ENCODE measurements at places on chromosomes 16 and 17.

GRCh38 chr17:82315703-82316358 is 1.6 kb downstream of the CD7 start:
- DNase-seq, result no peak

DNA sequence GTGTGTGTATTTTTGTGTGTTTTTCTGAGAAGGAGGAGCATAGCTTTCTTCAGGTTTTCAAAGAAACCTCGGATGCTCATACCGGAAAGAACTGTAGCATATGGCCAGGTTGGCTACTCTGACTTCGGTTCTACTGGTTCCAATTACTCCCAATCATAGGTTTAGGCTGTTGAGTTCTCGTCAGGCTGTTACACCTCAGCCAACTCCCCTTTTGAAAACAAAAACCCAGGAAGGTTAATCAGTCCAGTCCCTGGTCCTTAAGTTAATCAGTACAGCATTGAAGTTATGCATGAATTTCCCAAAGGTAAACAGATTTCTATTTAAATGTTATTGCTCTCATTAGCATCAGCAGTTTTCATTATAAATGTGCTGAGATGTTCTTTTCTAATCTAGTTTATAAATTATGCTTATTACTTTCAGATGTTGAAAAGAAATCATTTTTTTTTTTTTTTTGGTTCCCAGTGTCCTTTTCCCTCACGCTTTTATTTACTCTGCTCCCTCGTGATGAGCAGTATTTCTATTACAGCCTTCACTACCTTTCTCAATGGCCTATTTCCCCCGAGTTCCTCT is 111.0 kb downstream of the NPIPB5 start:
- DNase-seq, result no peak

- no peak for DNase-seq
Measured at GRCh38 chr16:55597928-55598327, 31.4 kb downstream of the CAPNS2 start.

DNA sequence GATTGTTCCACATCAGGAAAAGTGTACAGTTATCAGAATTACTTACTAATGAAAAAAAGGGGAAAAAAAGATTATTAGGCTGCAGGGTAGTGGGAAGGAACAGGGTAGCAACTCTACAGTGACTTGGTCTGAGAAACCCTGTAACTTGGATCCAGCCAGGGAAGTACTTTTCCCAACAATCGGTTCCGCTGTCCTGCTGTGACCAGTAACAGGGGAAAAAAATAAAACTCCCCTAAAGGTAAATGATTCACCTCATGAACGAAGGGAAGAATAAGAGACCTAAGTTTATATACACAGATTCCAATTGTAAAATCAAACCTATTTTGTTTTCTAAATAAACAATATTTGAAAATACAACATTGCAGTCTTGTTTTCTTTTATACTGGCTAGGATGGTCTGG is 189.9 kb downstream of the WWOX start:
- no peak for DNase-seq

DNA sequence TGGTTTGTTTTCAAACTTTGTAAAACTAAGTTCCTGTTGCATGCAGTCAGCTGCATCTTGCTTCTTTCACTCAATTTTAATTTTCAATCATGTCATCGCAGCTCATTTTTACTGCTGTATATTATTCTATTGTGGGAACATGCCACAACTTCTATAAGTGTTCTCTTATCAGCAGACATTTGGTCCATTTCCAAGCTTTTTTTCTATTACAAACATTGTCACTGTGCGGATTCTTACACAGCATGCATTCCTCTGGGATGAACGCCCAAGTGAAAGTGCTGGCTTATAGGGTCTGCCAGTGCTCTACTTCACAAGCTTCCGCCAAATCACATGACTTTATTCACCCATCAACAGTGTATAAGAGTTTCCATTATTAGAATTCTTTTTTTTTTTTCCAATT is 22.7 kb downstream of the GINS3 start:
- DNase-seq, result no peak

DNA sequence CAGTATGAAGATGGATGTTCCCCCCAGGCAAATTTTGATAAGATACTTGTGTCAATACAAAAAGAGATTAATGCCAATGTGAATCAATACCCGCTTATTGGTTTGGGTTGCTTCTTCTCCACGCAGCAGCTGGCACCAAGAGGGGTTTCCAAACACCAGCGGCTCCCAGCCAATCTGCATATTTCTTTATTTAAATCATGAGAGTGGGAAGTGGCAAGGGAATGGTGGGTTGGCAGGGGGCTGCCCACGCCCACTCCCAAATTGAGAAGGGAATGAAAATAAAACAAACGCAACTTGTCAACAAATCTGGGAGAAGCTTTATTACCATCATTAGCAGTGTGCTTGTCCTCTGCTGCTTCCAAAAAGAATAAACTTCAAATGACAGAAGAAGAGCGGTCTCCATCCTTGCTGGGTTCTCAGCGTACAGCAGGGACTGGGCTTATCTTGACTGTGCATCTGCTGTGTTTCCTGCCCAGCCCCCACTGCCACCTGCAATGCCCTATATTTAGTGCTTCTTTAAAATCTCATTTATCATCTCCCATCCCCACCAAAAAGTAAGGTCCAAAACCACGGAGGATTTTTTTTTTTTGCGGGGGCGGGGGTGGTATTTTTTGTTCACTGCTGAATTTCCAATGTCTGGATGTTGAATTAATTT is 34.9 kb upstream of the C16orf78 start:
- no peak for DNase-seq
